ENCODE measurements at places on chromosomes 1 and 21.

DNA sequence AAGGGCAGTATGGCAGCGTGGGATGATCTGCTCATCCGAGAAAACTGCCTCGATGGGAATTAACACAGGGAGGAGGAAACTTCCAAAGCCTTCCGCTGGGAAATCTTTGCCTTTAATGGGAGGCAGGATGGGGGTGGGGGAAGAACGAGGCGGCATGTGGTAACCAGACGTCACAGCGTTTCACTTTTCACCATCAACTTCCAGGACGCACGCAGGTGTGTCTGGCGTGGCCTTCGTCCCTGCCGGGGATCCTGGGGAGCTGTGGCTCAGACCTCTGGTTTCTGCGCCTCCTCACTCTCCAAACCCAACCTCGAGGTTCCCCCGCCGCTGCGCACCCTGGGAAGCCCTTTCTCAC is 282 bp downstream of the RSPH1 start:
- DNase-seq: no peak

DNA sequence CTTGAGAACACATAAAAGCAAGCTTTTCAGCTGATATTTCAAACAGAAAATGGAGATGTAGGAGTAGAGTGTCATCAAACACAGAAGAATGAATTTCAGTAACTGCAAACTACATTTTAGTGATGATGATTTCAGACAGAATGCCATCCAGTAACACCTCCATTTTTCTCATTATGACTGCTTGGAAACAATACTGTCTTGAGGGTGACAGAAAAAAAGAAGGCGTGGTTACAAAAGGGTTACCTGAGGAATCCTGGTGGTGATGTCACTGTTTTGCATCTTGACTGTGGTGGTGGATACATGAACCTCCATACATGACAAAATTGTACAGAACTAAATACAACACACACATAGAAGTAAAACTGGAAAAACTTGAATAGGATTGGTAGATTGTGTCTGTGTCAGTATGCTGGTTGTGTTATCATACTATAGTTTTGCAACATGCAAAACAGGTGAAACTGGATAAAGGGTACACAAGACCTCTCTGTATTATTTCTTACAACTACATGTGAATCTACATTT is 375.9 kb downstream of the PTBP2 start:
- DNase-seq: no peak

DNA sequence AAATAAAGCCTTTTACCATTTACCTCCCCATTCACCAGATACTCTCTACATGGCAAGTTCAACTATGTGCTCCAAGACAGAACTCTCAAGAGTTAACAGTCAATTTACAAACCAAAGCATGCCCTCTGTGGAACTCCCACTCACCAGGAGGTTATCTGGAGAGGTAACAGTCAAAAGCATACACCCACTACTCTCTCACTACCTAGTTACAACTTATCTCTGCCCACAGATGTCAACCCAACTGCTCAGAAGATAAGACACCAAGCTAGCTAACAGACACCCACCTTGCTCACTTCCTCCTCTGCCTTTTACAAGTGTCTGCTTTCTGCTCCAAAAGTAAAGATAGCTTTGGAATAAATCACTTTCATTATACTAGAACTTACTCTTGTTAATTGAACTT is 131.0 kb downstream of the TRIM33 start:
- no peak for DNase-seq

GRCh38 chr1:157948312-157949073 is 45.0 kb upstream of the KIRREL1 start:
- DNase-seq: no peak

GRCh38 chr1:237789619-237790018 is 101.1 kb downstream of the ZP4 start:
- no peak for DNase-seq

- DNase-seq: no peak
Measured at GRCh38 chr1:246199086-246199645, 307.9 kb downstream of the SMYD3 start.

GRCh38 chr1:159921700-159922504 is 3.4 kb downstream of the TAGLN2 start:
- no peak for DNase-seq

DNA sequence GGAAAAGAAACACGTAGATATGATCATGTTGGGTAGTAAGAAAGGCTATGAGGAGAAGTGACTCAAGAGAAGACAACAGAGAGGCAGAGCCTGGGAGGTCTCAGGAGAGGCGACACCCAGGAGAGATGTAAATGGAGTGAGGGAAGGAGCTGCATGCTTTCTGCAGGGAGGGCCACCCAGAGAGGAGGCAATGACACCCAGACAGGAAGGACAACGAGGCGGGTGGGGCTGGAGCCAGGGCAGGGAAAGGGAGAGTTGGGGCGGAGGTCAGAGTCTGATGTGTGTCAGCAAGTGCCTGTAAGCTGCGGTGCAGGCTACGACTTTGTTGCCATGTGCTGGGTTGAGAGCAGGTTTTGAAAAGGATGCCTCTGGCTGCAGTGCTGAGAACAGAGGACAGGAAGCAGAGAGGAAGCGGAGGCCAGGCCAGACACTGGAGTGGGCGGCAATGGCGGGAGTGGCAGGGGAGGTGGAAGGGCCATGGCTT is 31.3 kb downstream of the SLC1A7 start:
- no peak for DNase-seq

DNA sequence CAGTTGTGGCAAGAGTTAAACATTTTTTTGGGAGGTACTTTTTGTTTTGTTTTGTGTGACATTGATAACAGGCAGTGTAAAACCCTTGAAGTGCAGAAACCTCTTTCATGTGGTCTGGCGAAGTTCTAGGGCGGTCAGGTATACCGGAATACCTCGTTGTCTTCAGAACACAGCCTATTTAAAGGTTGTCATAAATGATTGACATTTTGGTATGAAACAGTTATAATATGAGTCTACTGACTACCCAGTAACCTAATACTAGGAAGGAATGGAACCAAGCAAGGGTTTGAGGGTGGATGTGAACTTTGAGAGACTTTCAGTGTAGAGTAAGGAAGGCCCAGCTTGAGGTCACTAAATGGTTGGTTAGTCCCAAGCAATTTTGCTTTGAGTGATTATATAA is 40.5 kb downstream of the PATJ start:
- no peak for DNase-seq

GRCh38 chr1:245263529-245264095 is 108.8 kb downstream of the KIF26B start:
- no peak for DNase-seq

DNA sequence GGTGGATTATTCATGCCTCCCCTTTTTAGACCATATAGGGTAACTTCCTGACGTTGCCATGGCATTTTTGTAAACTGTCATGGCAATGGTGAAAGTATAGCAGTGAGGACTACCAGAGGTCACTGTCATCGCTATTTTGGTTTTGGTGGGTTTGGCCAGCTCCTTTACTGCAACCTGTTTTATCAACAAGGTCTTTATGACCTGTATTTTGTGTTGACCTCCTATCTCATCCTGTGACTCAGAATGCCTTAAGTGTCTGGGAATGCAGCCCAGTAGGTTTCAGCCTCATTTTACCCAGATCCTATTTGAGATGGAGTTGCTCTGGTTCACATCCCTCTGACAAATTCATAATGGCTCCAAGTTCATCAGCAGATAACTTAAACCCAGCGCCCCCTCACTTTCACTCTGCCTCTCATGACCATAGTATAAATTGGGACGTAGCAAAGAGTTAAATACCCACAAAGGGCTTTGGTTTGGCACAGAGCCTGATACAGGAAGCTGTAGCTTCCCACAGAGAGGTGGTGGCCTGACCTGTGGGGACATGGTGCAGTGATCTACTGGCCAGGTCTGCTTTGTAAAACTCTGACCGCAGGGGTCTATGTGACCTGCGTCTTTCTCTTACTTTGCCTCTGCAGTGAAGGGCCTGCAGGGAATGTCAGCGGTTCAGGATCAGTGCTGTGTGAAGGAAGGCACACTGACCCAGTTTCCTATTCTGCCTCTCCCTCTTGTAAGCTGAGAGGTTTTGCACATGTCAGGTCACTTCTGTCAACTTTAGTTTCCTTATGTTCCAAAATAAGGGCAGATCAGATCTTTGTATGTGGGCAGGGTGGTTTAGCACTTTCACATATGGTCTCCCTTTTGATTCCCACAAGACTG is 78.1 kb upstream of the ZNF644 start:
- DNase-seq: no peak

- no peak for DNase-seq
Measured at GRCh38 chr1:66526036-66526435, 7.9 kb upstream of the SGIP1 start.

DNA sequence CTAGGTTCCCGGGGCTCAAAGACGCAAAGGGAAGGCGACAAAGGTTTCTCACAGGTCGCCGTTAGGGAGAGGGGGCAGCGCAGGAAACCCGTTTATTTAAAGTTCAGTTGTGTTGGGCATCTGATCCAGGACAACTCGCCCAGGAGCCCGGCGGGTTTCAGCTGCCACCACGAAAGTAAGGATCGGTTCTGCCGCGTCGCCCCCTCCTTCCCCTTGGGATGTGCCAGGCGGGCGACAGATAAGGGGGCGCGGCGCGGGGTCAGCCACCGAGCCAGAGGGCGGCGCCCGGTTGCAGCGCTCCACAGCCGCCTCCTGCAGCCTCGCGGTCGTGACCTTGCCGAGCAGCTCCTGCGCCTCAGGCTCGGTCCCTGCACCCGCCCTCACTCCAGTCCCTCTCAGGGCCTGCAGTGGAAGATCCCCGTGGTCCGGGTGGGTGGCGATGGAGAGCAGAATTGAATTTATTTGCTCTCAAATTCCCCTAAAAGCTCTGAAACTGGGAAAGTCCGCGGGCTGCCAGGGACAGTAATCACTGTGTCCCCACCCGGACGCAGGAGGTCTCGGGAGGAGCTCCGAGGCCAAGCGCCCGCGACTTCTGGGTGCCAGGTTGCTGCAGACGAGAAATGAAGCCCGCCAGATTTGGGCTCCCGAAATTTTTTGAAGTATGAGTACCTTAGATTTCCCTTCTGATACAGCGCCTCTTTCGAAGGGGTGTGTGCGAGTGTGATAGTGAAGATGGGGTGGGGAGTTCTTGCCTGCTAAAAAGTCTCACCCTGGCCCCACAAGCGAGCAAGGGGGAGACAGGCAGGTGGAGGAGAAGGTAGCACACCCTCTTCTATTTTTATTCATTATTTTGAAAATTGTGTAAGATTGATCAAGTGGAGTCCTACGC is 28.4 kb upstream of the NFIA start:
- no peak for DNase-seq

Measured in amniotic stem cell (primary cell).